ENCODE measurements at places on chromosomes 12 and 14.

DNA sequence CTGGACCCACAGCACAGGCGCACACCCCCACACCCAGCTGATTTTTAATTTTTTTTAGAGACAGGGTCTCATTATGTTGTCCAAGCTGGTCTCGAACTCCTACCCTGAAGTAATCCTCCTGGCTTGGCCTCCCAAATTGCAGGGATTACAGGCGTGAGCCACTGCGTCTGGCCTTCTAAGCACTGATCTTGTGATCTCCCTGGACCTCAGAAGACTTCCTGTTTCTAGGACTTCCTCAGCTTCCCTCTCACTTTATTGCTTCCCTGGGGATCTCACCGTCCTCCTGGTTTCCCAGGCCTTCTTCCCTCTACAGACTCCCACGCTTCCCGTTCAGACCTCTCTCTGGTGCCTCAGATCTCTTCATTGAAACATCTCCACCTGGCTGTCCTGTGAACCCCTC lies 13.8 kb downstream of the ZNF839 start:
- no peak for DNase-seq

DNA sequence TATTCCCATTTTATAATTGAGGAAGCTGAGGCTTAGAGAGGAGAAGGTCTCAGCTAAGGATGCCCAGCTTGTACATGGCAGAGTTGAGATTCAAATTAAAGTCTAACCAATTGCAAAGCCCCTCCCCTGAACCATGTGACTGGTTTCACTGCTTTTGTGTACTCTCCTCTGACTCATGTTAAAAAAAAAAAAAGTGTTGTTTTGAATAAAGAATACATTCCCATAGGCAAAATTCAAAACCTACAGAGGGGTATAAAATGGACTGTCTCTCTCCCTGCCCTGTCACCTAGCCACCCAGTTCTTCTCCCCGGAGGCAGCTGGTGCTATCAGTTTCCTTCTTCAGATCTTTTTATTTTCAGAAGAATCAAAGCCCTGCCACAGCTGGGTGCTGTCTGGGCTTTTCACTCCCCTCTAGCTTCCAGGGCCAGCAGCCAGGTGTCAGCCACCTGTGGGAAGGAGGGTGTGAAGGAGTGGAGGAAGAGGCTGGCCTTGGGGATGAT lies 5.4 kb downstream of the PSMD9 start:
- no peak for DNase-seq

DNA sequence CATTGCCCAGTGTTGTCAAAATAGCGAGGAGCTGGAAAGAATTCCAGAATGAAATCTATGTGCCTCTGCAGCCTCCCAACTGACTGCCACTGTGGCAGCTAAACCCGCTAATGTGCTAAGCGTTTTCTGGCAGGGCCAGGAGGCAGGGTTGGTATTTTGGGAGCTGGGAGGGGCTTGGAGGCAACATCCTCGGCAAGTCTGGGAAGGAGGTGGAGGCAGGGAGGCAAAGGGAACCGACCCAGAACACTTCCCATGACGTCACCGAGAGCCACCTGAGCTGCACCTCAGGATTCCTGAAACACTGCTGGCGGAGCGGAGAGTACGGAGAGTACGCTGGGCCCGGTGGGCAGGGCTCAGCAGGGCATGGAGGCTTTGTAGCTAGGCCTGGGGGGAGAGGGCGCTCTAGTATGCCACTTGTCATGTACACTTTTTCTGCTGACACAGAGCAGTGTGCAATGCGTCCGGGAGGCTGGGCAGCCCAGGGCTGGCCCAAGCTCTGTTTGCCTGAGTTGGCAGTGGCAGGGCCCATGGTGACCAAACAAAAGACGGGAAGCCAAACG lies 81.5 kb downstream of the DPF3 start:
- DNase-seq: no peak

- no peak for DNase-seq
Measured at GRCh38 chr12:106409878-106410277, 52.3 kb downstream of the POLR3B start.

- no peak for DNase-seq
Measured at GRCh38 chr12:89492883-89493282, 31.7 kb downstream of the GALNT4 start.

DNA sequence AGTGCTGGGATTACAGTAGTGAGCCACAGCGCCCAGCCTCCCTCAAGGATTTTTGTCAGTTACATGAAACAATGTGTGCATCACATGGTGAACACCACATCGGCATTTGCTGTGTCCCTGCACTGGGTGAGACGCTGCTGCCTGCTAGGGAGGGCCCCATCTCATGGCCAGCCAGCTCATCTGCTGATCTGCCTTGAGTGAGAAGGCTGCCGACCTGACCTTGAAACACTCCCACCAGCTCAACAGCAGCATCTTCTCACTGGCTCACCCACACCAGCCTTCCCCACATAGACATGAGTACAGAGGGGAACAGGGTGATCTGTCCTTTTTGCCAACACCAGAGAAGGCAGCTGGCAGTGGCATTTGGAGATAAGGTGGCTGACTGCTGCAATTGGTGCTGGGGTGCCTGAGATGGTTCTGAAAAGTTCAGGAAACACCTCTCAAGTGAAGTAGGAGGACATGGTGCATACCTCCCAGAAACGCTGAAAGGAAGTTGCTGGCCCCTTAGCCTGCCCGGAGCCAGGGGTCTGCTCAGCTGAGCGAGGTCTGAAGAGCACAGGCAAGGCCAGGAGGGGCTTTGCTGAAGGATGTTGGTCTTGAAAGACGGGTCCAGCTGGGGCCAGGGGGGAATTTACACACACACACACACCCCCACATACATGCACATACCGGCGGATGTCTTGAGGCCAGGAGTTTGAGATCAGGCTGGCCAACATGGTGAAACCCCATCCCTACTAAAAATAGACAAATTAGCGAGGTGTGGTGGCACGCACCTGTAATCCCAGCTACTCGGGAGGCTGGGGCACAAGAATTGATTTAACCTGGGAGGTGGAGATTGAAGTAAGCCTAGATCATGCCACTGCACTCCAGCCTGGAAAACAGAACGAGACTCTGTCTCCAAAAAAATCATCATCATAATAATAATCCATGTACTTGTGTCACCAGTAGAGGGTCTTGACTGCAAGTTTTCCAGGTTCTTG lies 14.3 kb upstream of the PPP1R13B start:
- DNase-seq: no peak

DNA sequence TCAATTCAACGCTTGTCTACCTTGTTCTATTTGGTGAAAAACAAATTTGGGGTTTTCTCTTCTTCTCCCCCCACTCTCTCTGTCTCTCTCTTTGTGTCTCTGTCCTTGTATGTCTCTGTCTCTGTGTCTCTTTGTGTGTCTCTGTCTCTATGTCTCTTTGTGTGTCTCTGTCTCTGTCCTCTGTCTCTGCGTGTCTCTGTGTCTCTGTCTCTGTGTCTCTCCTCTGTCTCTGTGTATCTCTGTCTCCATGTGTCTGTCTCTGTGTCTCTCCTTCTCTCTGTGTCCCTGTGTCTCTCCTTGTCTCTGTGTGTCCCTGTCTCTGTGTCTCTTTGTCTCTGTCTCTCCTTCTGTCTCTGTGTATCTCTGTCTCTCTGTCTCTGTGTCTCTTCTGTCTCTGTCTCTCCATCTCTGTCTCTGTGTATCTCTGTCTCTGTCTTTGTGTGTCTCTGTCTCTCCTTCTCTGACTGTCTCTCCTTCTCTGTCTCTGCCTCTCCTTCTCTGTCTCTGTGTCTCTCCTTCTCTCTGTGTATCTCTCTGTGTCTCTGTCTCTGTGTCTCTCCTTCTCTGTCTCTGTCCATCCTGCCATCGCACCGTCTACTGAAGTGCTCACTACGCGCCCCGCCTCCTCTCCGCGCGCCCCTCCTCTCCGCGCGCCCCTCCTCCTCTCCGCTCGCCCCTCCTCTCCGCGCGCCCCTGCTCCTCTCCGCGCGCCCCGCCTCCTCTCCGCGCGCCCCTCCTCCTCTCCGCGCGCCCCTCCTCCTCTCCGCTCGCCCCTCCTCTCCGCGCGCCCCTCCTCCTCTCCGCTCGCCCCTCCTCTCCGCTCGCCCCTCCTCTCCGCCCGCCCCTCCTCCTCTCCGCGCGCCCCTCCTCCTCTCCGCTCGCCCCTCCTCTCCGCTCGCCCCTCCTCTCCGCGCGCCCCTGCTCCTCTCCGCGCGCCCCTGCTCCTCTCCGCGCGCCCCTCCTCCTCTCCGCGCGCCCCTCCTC lies 12.8 kb downstream of the LRCOL1 start:
- peak; percentile 41 for DNase-seq

GRCh38 chr12:24948420-24948756 lies 513 bp downstream of the BCAT1 start:
- no peak for DNase-seq
